ENCODE measurements at places on chromosomes 11 and 22.

- H3K27ac ChIP-seq = no peak overlapping the region
- no peaks in the 10 kb centered on the region for H3K36me3 ChIP-seq
- peaks cover 28% of the 10 kb centered on the region for H3K4me1 ChIP-seq
- H3K4me3 ChIP-seq = peak overlapping the region; percentile 41
- peak; percentile 27 for DNase-seq
- peaks cover 23% of the 10 kb centered on the region for H3K27me3 ChIP-seq
These were observed 726 bp downstream of the RTN4RL2 start for GRCh38 chr11:57460758-57461749.

- peak; percentile 30 for DNase-seq
- peaks cover 8% of the 10 kb centered on the region for H3K27me3 ChIP-seq
These were observed 146.5 kb upstream of the RAG2 start for GRCh38 chr11:36744375-36745168.

DNA sequence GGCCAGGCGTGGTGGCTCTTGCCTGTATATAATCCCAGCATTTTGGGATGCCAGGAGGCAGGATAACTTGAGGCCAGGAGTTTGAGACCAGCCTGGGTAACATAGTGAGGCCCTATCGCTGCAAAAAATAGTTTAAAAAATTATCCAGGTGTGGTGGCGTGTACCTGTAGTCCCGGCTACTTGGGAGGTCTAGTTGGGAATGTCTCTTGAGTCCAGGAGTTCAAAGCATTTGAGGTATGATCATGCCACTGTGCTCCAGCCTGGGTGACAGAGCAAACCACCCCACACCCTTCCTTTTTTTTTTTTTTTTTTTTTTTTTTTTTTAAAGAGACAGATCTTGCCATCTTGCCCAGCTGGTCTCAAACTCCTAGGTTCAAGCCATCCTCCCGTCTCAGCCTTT, 16.8 kb downstream of the CBL start:
- H3K27me3 ChIP-seq = no peaks in the 10 kb centered on the region
- DNase-seq = no peak
- peaks cover 38% of the 10 kb centered on the region for H3K4me1 ChIP-seq
- H3K27ac ChIP-seq = no peak overlapping the region
- peaks cover 18% of the 10 kb centered on the region for H3K36me3 ChIP-seq
- H3K4me3 ChIP-seq = no peak overlapping the region

DNA sequence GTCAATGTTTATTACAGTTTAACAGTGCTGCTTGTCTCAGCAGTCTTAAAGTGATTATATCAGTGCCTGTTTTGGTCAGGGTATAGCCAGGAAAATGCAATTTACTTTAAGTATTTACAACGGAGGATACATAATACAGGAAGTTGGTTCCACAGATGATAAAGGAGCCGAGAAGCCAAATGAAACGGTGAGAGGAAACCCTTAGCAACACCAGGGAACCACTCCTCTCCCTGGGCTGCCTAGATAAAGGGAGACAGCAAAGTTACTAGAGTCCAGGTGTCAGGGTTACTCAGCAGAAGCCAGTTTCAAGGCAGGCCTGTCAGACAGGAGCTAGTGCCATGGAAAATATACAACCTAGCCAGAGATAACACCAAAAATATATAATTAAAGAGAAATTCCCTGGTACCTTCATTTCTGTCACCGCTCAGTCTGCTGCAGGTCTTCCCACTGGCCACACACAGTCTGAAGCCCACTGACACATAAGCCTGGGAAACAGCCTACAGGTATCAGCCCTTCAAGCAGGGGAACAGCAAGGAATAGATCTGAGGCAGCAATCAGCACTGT, 55.5 kb downstream of the FAM76B start:
- H3K4me1 ChIP-seq = peaks cover 22% of the 10 kb centered on the region
- H3K27me3 ChIP-seq = no peaks in the 10 kb centered on the region
- DNase-seq = no peak
- H3K4me3 ChIP-seq = no peak overlapping the region
- no peaks in the 10 kb centered on the region for H3K36me3 ChIP-seq

GRCh38 chr11:2704356-2704755, 4.6 kb upstream of the KCNQ1OT1 start:
- H3K4me3 ChIP-seq = no peak overlapping the region
- H3K27me3 ChIP-seq = no peaks in the 10 kb centered on the region
- H3K36me3 ChIP-seq = peaks cover 4% of the 10 kb centered on the region
- DNase-seq = no peak
- H3K27ac ChIP-seq = no peak overlapping the region

- H3K4me3 ChIP-seq = no peak overlapping the region
- no peak overlapping the region for H3K27ac ChIP-seq
- H3K27me3 ChIP-seq = no peaks in the 10 kb centered on the region
- peaks cover 2% of the 10 kb centered on the region for H3K36me3 ChIP-seq
These were observed 2.6 kb downstream of the BAIAP2L2 start for GRCh38 chr22:38107692-38108515.
